GM23248 (cell line): ENCODE measurements at places on chromosomes 16 and 17. TPM values are rescaled to one million over a fixed set of nuclear protein-coding genes. Genes with fewer than 3 reads are reported as not detected.

DNA sequence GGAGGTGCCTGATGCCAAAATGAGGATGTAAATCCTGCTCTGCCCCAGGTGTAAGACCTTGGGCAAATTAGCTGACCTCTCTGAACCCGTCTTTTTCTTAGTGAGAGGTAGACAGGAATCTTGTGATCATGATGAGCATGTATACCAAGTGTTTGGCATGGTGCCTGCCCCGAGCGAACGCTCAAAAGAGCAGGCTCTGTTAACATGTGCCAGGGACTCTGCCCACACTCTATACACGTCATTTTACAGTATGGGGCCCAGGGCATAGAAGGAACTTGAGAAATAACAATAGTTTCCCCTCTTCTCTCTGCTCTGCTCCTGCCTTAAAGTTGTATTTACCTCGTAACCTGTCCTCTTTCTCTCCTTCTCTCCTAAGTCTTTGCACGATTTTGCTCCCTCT is 9.3 kb upstream of the MAF start:
- DNase-seq, result no peak

ENPP7 gene
- not detected in 2 replicates for total RNA-seq

- DNase-seq, result peak; percentile 91
Measured at GRCh38 chr17:17823433-17824118, 13.2 kb downstream of the SREBF1 start.

DNA sequence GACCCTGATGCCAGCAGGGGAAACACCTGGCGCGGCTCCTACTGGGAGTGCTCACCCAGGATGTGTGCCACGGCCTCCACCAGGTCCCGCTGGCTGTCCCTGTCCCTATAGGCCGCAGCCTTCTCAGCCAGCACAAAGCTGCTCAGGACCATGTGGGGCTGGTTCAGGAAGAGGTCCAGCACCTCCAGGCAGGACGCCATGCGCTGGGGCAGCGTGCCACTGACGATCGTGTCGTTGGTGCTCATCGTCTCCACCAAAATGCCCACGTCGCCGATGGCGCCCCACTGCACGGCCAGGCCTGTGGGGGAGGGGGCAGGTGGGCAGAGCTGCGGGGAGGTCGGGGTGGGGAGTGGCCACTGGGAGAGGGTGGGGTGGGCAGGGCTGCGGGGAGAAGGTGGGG is 15.9 kb upstream of the DUS1L start:
- DNase-seq, result no peak

KRTAP2-3 gene
- total RNA-seq, result 0.38 and 13.4 TPM in 2 replicates

PRCD gene
- 1.5 and 3.4 TPM in 2 replicates for total RNA-seq

GP1BA gene
- total RNA-seq, result not detected in 2 replicates

DNA sequence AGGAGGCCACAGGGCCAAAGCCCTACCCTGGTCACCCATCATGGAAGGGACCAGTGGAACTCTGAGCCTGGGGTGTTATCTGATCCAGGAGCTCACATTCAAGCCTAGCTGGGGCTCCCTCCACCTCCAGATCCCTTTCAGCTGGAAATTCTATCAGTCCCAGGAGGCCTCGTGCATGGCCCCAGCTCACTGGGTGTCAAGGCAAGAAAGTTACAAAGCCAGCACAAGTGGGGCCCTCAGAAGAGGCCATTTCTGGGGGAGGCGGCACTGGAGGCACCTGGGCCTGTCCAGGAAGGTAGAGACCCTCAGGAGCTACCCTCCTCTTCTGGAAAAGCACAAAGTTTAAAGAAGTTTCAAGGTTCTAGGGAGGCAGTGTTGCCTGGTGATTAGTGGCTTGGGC is 4.8 kb downstream of the CA7 start:
- no peak for DNase-seq

GOT2 gene
- 40.3 and 46.5 TPM in 2 replicates for total RNA-seq

- no peak for DNase-seq
Measured at GRCh38 chr17:48438516-48439061, 8.6 kb upstream of the SKAP1 start.

ASPA gene
- 0.63 TPM in 1 of 2 replicates, not detected in the other for total RNA-seq

DNA sequence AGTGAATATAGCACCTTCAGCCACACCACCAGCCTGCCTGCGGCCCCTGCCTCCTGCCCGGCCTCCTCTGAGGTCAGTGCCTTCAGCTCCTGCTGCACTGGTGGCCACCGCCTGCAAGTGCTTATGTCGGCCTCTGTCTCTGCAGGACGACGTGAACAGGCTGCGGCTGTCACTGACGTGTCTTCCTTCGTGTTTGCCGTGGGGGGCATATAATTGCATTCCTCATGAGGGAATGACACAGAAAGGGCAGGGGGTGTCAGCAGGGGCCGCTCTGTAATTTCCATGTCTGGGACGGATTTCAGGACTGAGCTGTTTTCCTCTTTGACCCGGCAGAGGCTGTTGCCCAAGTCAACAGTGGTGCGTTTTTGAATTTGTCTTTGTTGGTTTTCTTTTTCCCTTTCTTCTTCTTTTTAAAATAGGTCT is 28.5 kb downstream of the CMIP start:
- no peak for DNase-seq

GRCh38 chr17:36008998-36009665 is 7.8 kb upstream of the CCL15 start:
- peak; percentile 20 for DNase-seq

BLMH gene
- 17.3 and 18.8 TPM in 2 replicates for total RNA-seq
